ENCODE measurements at places on chromosomes 6 and 20. TPM values are rescaled to one million over a fixed set of nuclear protein-coding genes. Genes with fewer than 3 reads are reported as not detected.

DNA sequence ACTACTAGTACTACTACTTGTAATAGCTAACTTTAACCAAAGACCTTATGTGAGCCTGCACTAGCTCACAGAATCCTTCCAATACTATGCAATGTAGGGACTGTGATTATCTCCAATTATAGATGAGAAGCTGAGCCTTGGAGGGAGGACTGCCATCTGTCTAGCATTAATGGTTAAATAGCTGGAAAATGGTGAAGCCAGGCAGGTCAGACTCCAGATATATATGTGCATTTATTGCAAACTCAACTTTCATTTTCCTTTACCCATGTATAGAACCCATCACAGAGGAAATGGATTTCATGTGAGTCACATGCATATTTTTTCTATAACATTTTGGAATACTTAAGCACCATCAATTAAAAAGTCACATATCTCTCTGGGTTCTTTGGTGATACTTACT lies 229.9 kb downstream of the BCAS1 start:
- DNase-seq: no peak

- no peak for DNase-seq
Observed at GRCh38 chr6:105300090-105300489, 102.8 kb downstream of the PREP start.

DNA sequence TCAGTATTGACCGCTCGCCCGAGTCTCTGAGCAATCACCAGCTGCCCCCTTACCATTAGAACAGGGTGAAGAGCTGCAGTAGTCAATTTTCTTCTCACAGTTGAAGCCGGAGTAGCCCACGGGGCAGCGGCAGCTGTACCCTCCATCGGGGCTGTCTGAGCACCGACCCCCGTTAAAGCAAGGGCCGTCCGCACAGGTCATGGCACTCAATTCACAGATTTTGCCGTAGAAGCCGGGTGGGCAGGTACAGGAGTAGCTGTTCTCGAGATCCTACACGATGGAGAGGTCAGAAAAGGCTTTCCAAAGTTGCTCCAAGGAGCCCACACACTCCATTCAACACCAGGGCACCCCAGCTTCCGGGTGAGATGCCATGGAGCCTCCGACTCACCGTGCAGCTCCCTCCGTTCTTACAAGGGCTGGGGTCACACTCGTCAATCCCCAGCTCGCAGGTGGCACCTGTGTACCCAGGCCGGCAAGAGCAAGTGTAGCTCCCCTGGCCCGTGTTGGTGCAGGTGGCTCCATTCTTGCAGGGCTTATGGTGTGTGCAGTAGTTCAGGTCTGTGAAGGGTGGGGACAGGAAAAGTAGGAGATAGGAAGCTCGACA lies 5.9 kb downstream of the DLL1 start:
- DNase-seq: no peak

DNA sequence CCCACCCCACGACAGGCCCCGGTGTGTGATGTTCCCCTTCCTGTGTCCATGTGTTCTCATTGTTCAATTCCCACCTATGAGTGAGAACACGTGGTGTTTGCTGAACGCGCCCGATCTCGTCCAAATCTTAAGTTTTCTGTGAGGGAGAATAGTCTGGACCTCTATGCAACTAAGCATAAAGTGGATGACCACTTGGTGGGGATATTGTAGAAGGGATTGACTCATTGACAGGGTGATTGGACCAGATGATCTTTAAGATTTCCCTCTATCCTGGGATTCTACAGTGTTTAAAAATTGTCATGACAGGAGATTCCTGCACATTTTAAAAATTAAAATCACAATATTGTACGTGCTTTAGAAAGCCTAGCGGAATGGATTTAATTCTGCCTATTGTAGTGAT lies 141.3 kb downstream of the TRMT11 start:
- DNase-seq: no peak

- no peak for DNase-seq
Observed at GRCh38 chr6:3789018-3789895, 37.7 kb upstream of the PXDC1 start.

GRCh38 chr20:33689973-33690372 lies 3.8 kb upstream of the E2F1 start:
- no peak for DNase-seq

- DNase-seq: no peak
Observed at GRCh38 chr6:88840796-88841539, 122.5 kb downstream of the RNGTT start.

GRCh38 chr20:62711703-62712101 lies 3.1 kb downstream of the NTSR1 start:
- no peak for DNase-seq

DNA sequence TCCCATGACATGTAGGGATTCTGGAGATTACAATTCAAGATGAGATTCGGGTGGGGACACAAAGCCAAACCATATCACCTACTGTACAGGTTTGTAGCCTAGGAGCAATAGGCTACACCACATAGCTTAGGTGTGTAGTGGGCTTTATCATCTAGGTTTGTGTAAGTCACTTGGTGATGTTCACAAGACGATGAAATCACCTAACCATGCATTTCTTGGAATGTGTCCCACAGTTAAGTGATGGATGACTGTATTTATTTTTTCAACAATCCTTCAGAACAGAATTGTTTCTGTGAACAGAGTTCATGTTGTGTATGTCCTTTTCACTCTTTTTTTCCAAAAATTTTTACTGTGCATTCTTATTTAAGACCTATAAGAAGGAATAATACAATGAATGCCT lies 76.1 kb downstream of the DTD1 start:
- DNase-seq: no peak

GRCh38 chr20:37741570-37741969 lies 47.7 kb downstream of the CTNNBL1 start:
- DNase-seq: no peak

DNA sequence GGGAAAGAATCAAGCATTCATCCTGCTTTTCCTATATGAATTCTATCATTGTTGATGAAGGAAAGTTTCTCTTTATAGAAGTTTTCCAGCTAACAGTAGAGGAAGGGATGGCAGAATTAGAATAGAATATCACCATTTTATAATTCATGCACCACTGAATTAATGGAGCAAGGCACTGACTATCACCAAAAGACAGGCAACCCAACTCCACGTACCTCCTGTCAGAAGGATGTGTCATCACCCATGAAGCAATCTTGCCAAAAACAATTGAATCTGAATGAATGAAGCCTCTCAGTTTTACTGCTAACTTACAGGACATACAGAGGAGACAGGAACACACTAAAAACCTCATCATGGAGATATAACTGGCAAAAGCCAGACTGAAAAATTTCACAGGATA lies 122.4 kb downstream of the NFATC2 start:
- DNase-seq: no peak

DNA sequence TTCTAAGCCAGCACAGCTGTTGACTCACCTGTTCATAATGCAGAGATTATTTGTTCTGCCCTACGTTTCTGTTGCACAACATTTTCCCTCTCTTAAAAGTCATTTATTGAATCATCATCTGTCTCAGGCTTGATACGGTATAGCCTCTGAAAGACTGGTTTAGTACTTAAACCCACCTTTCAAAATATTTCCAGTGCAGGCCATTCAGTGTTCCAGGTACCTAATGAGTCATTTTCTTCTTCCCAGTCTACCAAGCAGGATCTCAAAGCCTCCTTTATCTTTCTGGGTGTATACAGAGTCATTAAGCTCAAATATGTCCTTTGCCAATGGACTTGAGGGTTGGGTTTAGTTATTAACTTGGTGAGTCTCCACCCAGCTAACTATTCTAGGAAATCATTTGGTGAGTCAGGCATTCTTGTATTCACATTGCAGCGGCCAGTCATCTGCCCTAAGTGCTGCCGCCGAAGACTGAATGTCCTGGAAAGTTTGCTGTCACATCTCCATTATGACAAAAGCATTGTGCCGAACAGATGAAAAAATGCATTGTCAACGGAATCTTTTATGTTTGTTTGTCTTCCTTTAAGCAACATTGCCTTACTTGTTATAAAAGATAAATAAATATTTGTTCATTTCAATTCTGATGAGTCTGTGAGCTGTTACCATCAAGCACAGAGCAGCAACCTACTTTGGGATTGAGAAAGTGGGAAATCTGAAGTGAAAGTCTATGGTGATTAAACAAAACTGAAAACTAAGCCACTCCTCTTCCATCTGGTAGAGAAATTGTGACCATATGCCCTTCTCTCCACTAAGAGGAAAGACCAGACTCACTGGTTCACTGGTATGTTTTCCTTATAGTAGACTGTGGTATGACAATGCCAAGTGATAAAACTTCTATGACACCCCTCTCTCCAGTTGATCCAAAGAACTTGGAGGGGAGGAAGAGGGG lies 14.3 kb upstream of the FAM135A start:
- no peak for DNase-seq

GRCh38 chr6:139584599-139584998 lies 210.2 kb upstream of the CITED2 start:
- DNase-seq: no peak

DNA sequence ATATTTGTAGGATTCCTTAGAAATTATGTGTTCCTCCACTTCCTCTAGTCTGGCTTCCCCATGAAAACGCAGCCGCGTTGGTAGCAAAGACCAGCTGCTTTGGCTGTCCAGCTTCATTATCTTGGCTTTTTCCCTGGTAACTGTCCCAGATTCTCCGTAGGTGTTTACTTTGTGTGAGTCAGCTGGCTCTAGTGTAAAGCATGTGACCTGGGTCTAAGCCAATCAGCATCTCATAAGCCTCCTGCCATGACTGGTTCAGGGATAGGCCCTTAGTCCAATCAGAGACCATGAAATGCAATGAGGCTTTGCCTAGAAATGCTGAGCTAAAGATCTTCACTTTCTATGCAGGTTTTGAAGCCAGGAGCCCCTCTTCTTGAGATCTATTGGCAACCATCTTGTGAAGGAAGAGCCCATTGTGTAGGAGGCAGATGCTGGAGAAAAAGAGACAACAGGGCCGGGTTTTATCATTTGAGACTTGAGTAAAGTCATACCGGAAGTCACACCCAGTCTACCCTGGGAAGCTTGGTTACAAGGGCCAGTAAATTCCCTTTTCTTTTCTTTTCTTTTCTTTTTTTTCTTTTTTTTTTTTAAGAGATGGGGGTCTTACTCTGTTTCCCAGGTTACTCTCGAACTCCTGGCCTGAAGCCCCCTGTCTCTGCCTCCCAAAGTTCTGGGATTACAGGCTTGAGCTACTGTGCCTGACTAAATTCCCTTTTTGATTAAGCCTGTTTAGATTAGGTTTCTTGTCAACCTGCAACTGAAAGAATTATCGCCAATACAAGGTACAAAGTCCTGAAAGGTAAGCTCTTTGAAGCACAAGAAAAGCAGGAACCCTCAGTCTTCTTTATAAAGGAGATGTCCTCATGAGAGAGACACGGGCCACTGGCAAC lies 256.5 kb upstream of the RREB1 start:
- DNase-seq: no peak

DNA sequence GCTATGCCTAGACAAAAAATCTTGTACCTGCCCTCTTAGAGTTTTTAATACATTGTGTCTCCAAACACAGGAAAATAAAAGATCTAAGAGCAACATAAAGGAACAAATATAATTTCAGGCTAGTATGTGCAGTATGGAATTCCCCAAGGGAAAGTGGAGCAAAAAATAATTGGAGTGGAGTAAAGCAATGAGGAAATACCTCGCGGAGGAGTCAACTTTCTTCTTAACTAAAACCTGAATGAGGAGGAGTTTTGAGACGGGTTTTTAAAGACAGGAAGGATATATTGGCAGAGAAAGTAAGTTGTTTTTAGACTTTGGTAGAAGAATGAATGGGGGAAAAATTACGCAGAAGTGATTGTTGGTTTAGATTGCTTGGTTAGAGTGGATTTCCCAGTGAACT lies 14.0 kb downstream of the HIVEP1 start:
- no peak for DNase-seq

GRCh38 chr6:169702840-169703246 lies 917 bp downstream of the C6orf120 start:
- no peak for DNase-seq

- DNase-seq: no peak
Observed at GRCh38 chr6:7976485-7977056, 66.0 kb upstream of the TXNDC5 start.

DNA sequence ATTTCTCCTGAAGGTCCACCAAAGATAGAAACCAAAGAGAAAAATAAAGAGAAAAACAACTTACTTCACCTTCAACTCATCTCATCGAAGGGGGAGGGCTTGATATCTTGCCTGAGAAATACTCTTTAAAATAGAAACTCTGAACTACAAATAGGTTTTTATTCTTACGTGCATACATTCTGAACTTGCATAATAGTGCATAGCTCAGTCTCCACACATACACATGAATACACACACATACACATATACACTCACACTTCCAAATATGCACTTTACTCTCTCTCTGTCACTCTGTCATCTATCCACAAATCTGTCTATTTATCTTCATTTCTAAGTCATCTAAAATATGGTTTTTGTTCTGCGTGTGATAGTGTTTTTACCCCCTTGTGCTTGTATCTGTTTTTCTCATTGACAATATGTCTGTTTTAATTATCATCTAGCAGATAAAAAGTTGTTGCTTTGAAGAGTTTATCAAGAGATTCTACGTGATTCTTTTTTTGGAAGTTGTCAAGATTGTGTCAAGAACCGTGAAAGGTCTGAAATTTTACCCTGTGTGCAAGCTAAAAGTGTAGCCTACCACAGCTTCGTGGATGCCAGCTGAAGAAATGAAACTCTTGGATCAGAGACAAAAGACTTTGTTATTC lies 468.8 kb downstream of the EPM2A start:
- no peak for DNase-seq

DNA sequence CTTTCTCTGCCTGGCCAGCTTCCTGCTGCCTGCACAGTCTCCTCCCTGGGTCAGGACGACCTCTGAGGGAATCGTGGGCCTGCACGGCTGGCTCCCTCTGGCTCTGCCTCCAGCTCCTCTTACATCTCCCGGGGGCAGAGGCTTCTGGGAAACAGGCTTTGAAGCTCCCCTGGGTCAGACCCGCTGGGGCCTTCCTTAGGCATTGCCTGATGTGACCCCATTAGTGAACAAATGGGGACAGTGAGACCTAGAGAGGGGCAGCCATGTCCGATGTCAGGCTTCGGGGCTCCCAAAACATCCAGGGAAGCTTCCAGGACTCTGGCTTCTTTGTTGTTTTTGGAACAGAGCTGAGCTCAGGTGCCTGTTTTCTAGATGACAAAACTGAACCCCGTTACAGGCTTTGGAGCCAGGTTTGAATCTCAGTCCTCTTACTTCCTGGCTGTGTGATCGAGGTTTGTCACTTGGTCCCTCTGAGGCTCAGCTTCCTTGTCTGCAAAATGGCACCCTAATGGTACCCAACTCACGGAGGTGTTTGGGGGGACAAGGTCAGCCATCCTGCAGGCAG lies 94.3 kb downstream of the CEBPB start:
- no peak for DNase-seq

Gene HTR1B
- 0.07 TPM for polyA plus RNA-seq

Gene KHDRBS2
- polyA plus RNA-seq: 2.1 TPM

Gene C6orf163
- polyA plus RNA-seq: 4.7 TPM

Gene EPPIN
- polyA plus RNA-seq: 0.13 TPM

Gene BANF2
- polyA plus RNA-seq: not detected

Gene TCFL5
- polyA plus RNA-seq: 14.1 TPM

Gene MMUT
- polyA plus RNA-seq: 41.8 TPM

Gene SLC22A2
- 9.0 TPM for polyA plus RNA-seq

Gene ULBP2
- polyA plus RNA-seq: 0.33 TPM

Gene PLA2G7
- 3.2 TPM for polyA plus RNA-seq

Gene LST1
- polyA plus RNA-seq: 4.8 TPM

Gene DTD1
- polyA plus RNA-seq: 25.8 TPM

Gene NNAT
- 79.3 TPM for polyA plus RNA-seq
